ENCODE measurements at places on chromosomes 5 and 9.

DNA sequence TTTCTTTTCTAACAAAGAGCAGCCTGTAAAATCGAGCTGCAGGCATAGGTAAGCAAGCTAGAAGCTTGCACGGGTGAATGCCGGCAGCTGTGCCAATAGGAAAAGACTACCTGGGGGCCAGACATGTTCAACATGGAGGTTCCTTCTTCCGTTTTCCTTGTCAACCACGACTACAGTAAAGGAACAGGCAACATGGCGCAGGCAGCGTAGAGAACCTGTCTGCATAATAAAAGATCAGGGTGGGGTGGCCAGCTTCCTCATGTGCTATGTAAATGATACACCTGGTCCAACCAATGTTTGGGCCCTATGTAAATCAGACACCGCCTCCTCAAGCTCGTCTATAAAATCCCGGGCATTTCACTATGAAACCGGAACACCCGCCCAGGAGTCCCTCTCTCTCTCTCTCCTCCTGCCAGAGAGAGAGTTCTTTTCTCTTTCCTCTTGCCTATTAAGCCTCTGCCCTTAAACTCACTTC, 103.8 kb upstream of the LIFR start:
- DNase-seq: no peak

DNA sequence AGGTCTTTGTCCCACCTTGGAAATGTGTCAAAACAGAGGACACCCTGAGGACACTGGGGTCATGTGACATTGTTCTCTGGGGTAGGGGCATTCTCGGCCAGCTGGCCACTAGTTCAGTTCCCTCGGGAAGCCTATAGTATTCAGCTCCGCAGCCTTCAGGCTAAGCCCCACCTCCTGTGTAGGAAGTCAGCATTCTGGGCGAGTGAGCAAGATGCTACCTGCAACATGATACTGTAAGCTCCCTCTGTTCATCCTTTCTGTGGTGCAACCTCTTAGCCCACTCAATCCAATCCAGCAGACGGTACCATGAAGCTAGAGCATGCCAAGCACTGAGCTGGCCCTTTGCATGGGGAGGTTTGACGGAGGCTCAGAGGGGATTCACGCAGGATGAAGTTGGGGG, 5.3 kb downstream of the NTNG2 start:
- DNase-seq: no peak

GRCh38 chr9:7094052-7094451, 336.3 kb downstream of the KDM4C start:
- no peak for DNase-seq

- no peak for DNase-seq
Observed at GRCh38 chr9:93911136-93911745, 43.9 kb downstream of the BARX1 start.

DNA sequence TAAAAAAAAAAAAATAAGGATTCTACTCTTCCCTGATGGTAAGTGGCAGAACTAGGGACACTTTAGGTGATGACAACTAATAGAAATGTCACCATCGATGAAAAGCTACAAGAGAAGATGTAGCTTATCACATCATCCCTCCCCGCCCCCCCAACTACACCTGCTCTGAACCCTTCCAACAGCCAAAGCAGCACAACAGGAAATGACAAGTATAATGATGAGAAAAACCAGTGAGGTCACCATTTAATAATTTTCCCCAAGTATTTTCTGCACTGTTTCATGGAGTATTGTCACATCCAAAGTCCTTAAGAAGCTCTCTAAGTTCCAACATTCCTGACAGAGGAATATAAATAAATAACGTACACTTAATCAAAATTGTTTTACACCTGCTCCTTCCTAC, 221.4 kb downstream of the EFNA5 start:
- no peak for DNase-seq

DNA sequence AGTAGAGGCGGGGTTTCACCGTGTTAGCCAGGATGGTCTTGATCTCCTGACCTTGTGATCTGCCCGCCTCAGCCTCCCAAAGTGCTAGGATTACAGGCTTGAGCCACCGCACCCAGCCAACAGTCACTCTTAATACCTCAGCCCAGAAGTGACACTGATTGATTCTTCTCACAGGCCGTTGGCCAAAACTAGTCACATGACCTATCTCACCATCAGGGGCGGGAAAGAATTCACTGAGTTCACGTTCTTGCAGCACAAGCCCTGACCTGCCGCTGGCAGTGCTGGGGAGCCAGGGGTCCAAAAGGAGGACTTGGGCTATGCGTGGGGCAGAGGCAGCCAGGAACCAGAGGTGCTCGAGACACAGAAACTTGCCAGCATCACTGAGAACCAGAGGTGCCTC, 55.0 kb upstream of the CPLX2 start:
- no peak for DNase-seq

GRCh38 chr5:126062398-126063221, 360.6 kb upstream of the GRAMD2B start:
- no peak for DNase-seq

- DNase-seq: no peak
Observed at GRCh38 chr5:2782658-2783057, 31.2 kb upstream of the IRX2 start.

DNA sequence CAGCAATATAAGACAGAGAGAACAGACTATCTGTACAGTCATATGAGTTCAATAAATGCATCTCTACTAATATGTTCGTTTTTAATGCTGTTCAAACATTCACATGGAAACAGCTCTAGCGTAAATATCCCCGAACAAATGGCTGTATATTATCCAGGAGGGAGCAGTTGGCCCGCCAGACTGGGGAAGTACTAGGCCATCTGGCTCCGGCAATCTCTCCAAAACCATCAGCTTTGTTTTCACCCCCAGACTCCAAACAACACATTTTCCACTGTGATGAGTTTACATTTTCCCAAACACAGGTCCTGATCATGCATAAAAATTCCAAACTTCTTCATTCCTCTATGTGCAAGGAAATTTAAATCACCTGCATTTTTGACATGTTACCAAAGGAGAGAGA, 8.7 kb downstream of the EBF1 start:
- no peak for DNase-seq

DNA sequence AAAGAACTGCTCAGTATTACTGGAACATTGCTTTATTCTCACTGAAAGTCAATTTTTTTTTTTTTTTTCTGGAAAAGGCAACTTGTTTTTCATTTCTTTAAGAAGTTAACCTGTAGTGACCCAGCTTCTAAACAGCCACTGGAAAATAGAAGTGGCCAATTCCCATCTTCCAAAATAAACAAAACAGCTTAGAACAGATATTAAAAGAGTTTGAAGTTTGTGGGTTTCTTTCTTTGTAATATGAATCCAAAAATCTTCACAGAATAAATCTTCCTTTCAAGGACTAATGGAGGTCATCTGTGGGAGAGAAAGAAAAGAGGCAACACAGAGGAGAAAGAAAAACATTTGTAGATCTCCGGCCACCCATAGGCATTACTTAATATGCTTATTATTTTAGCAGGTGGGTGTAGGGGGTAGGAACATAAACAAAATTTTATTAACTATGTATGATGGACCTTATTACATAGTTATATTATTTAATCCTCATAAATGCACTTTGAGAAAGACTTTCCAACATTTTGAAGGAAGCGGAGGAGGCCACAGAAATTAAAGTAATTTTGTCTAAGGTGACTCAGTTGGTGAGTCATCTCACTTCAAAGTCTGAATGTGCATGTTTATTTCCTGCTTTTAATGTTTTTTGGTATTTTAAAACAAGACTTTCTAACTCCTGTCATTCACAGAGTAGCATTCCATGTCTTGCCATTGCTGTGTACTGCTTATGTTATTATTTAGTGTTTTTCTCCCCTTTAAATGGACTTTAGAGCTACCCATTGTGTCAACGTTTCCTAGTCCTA, 1791.8 kb upstream of the WWC1 start:
- DNase-seq: no peak

- DNase-seq: peak; percentile 67
Observed at GRCh38 chr5:125057912-125058826, 311.7 kb upstream of the ZNF608 start.

DNA sequence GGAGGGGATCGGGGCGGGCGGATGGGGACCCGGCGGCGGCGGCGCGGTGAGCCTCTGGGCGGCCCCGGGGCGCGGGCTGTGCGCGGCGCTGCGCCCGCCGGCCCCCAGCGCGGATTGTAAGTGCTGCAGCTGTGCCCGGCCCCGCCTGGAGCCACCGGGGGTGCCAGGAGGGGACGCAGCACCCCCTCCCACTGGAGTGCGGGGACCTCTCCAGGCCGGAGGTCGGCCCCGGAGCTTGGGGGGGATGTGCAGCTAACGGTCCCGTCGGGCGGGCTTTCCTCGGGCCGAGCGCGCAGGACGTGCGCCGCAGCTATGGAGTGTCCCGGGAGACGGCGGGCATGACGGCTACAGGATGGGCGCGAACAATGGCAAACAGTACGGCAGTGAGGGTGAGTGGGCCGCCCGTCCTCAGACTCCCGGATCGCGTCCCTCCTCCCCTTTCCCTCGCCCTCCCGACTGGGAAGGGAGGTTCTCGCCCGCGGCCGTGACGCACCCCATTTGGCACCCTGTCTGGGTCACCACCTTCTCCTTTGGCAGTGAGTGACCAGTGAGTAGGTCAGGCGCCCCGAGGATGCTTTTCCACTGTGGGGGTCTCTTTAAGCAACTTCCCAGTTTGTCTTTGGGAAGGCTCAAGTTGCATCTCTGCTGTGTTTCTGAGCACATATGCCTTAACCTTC, 483 bp downstream of the FBXL7 start:
- DNase-seq: peak; percentile 54

GRCh38 chr5:107483231-107484024, 187.3 kb downstream of the EFNA5 start:
- DNase-seq: no peak

DNA sequence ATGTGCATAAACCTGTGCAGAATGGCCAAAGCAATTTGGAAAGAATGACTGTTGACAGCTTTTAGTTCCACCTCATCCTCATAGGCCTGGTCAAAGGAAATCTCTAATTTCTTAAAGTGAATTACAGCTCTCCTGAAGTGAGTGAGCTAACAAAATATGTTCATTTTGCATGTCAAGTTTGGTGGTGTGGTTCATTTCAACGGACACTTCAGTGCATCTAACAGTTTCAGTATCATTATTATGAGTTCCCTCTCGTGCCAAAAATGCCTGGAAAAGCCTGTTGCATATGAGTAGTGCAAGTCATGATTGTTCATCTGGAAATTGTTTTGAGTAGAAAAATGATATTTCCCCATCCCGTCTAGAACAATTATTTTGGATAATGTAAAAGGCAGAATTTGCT, 53.2 kb upstream of the HMHB1 start:
- no peak for DNase-seq

- peak; percentile 83 for DNase-seq
Observed at GRCh38 chr5:74095871-74096270, 469.9 kb downstream of the ARHGEF28 start.

Data from fibroblast of skin of back (primary cell).